GM23338 (cell line): ENCODE measurements at places on chromosomes 5 and 9. TPM values are rescaled to one million over a fixed set of nuclear protein-coding genes. Genes with fewer than 3 reads are reported as not detected.
A peak's percentile ranks its signal among the peaks of the same experiment; 100 is the strongest.

Gene ZDHHC11B
- total RNA-seq = 1.2 and 1.3 TPM in 2 replicates

Gene NR2F1-AS1
- 0.59 and 3.0 TPM in 2 replicates for total RNA-seq

Gene PCDHA5
- 1.4 and 3.1 TPM in 2 replicates for total RNA-seq

Gene TTC33
- total RNA-seq = 11.5 and 12.9 TPM in 2 replicates

Gene MYMK
- not detected in 2 replicates for total RNA-seq

Gene SLC23A1
- total RNA-seq = not detected in 2 replicates

Gene PLPPR1
- total RNA-seq = 2.0 and 3.7 TPM in 2 replicates

DNA sequence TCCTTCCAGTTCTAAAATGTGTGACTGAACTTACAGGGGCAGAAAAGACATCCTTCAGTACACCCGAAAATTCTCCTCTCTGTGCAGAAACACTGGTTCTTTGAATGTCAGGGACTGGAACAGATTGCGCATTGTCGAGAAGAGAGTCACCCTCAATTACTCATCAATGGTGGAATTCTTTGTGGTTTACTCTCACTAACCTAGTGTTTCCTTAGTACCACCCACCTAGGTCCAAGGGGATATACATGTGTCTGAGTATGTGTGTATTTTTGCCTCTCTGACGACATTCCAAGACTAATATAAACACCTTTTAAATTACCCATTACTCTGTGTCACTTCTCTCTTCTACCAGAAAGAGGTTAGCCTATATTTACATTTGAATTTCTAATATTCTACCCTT is 660.8 kb downstream of the TLE1 start:
- H3K4me1 ChIP-seq = peaks cover 19% of the 10 kb centered on the region; the same call in 1 of the 2 replicates
- no peak overlapping the region for H3K27ac ChIP-seq
- no peak for DNase-seq
- H3K36me3 ChIP-seq = no peaks in the 10 kb centered on the region

DNA sequence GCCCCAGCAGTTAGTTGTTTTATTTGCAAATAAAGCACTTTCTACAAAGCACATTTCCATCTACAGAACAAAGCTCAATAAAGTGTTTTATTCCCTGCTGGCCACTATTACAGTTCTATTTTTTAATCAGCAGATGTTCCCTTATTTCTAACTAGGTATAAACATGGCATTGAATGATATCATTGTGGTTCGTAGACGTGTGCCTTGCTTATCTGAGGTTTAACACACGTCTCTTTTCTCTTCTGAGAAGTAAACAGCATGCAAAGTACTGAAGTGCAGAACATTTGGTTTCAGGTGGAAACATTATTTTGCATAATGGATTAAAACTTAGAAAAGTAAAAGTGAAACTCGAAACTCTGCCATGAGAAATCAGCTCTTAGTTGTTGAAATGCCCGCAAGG is 1989.3 kb upstream of the WWC1 start:
- no peaks in the 10 kb centered on the region for H3K4me1 ChIP-seq
- no peak for DNase-seq

- H3K36me3 ChIP-seq = no peaks in the 10 kb centered on the region
- H3K27ac ChIP-seq = no peak overlapping the region
- H3K4me3 ChIP-seq = no peak overlapping the region
These were observed 43.3 kb downstream of the SLC28A3 start for GRCh38 chr9:84297162-84297821.

DNA sequence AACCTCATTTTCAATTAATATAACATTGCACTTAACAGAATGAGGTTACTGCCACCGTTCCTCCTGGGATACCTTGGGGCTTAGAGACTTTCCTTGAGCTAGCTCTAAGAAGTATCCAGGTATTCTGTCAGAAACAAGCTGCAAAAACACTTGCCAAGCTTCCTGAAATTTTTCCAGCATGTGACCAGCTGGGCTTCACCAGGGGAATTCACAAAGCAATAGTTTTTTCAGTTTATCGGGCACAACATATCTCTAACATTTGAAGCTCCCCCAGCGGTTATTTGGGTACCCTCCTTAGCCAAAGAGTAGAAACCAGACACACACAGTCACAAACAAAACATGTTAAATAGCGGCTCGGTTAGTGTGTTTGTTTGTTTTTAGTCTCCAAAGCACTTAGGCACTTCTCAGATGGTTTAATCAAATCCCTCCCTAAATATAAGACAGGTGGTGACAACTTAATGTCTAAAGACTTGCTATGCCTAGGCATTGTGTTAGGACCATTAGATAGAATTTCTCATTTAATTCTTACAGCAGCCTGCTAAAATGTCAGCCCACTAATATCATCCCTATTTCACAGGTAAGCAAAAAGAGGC is 278.2 kb downstream of the GLIS3 start:
- no peaks in the 10 kb centered on the region for H3K4me1 ChIP-seq
- no peaks in the 10 kb centered on the region for H3K36me3 ChIP-seq
- no peak for DNase-seq
- no peak overlapping the region for H3K27ac ChIP-seq
- H3K27me3 ChIP-seq = no peaks in the 10 kb centered on the region

DNA sequence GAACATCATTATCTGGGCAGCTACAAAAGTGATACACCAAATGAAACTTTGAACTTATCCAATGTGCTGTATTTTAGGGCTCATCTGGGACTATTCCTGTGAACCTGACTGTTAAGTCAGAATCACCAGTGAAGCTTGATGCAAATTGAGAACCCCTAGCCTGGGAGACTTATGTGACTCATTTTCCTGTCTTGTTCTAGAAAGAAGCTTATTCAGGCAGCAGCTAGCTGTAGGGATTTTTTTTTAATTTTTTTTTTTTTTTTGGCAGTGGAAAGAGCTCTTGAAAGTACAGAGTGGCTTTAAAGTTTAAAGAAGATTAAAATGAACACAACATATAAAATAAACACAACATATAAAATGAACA is 81.1 kb upstream of the TNFAIP8 start:
- peaks cover 11% of the 10 kb centered on the region for H3K4me1 ChIP-seq
- H3K27ac ChIP-seq = no peak overlapping the region
- H3K36me3 ChIP-seq = no peaks in the 10 kb centered on the region
- H3K4me3 ChIP-seq = no peak overlapping the region
- DNase-seq = no peak

- H3K4me1 ChIP-seq = no peaks in the 10 kb centered on the region
- no peaks in the 10 kb centered on the region for H3K27me3 ChIP-seq
- no peaks in the 10 kb centered on the region for H3K36me3 ChIP-seq
- H3K27ac ChIP-seq = no peak overlapping the region
- no peak for DNase-seq
These were observed 103.2 kb downstream of the KLF4 start for GRCh38 chr9:107386396-107386795.

DNA sequence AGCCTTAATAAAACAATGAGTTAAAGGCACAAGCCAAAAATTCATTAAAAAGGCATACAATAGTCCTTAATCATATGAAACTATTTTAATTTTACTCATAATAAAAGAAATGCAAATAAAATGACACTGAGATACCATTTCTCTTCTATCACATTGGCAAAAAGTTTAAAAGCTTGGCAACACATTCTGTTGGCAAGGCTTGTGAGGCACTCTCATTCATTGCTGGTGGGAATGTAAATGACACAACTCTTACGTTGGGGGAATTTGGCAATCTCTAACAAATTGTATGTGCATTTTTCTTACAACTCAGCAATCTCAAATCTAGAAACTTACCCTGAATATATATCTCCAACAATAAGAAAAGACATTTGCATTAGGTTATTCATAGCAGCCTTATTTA is 111.6 kb downstream of the PRELID2 start:
- no peaks in the 10 kb centered on the region for H3K4me1 ChIP-seq

- no peaks in the 10 kb centered on the region for H3K4me1 ChIP-seq
- no peak overlapping the region for H3K4me3 ChIP-seq
- H3K36me3 ChIP-seq = peaks cover 28% of the 10 kb centered on the region
- DNase-seq = peak; percentile 44
- no peaks in the 10 kb centered on the region for H3K27me3 ChIP-seq
These were observed 42.5 kb upstream of the PHF2 start for GRCh38 chr9:93533863-93534262.

- H3K27me3 ChIP-seq = peaks cover 14% of the 10 kb centered on the region; the same call in 1 of the 2 replicates
- peak within 1 kb of the TSS; percentile 82 for H3K4me3 ChIP-seq
- H3K27ac ChIP-seq = peak within 1 kb of the TSS; percentile 69; the same call in 1 of the 2 replicates
- DNase-seq = peak; percentile 90
These were observed at the start of gene JMY for GRCh38 chr5:79235634-79236361. Gene JMY, plus strand, starts transcription at chr5:79236131. Its CDS starts 520 bp downstream, at chr5:79236651.

DNA sequence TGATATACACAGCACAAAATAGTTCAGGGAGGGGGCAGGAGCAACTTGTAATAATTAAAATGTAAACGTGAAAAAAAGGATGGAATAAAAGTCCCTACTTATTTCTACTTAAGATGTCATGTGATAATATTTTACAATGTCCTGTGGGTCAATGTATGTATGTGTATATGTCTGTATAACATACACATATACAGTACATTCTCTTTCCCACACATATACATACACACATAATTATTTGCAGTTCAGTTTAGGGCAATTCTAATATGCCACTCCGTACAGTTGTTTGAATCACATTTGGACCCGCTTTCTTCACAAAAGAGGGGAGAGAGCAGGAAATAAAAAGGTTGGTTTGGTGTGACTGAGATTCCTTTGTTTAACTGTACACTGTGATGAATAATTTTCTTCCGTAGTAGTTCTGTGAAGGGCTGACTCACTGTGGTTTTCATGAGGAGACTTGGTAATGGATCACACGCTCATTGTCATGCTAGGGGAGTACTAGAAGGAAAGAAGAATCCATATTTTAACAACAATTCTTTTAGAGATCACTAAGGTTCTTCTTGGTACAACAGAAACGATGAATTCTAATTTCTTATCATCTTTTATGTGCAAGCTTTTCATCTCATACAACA is 26.2 kb upstream of the ACOT12 start:
- no peaks in the 10 kb centered on the region for H3K27me3 ChIP-seq
- no peak overlapping the region for H3K27ac ChIP-seq
- DNase-seq = no peak

- H3K27ac ChIP-seq = no peak overlapping the region
- H3K4me1 ChIP-seq = no peaks in the 10 kb centered on the region
- H3K4me3 ChIP-seq = no peak overlapping the region
- no peaks in the 10 kb centered on the region for H3K36me3 ChIP-seq
These were observed 71.5 kb upstream of the RPS23 start for GRCh38 chr5:82349652-82350051.

DNA sequence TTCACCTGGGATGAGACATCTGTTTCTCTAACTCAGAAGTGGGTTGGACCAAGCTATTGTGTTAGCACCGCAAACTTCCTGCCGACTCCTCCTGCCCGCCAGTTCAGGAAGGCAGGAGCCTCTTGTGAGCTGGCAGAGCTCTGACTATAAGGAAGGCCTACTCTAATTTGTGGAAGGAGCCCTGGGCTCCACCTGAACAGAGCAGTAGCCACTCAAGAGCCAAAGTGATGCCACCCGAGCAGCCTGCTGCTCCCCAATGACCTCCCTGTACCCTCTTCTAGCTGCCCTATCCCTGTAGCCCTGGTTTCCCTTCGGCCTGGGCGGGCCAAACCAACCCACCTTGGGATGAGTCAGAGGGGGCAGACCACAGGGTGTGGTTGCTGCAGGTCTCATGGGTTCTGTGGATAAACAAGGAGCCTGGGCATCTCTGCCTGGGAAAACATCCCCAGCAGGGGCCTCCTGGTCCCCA is 81.6 kb downstream of the PSD2 start:
- no peak overlapping the region for H3K4me3 ChIP-seq
- H3K4me1 ChIP-seq = peaks cover 5% of the 10 kb centered on the region; the same call in 1 of the 2 replicates
- H3K27ac ChIP-seq = no peak overlapping the region
- no peaks in the 10 kb centered on the region for H3K36me3 ChIP-seq

- no peaks in the 10 kb centered on the region for H3K27me3 ChIP-seq
- H3K4me1 ChIP-seq = no peaks in the 10 kb centered on the region
- peaks cover 16% of the 10 kb centered on the region for H3K36me3 ChIP-seq
- H3K27ac ChIP-seq = no peak overlapping the region
These were observed 42.1 kb upstream of the ELOVL7 start for GRCh38 chr5:60886158-60886557.

- no peaks in the 10 kb centered on the region for H3K27me3 ChIP-seq
- H3K36me3 ChIP-seq = no peaks in the 10 kb centered on the region
- H3K4me3 ChIP-seq = no peak overlapping the region
- no peak overlapping the region for H3K27ac ChIP-seq
- H3K4me1 ChIP-seq = no peaks in the 10 kb centered on the region
These were observed 6.8 kb downstream of the TSSK1B start for GRCh38 chr5:113427871-113428574.

DNA sequence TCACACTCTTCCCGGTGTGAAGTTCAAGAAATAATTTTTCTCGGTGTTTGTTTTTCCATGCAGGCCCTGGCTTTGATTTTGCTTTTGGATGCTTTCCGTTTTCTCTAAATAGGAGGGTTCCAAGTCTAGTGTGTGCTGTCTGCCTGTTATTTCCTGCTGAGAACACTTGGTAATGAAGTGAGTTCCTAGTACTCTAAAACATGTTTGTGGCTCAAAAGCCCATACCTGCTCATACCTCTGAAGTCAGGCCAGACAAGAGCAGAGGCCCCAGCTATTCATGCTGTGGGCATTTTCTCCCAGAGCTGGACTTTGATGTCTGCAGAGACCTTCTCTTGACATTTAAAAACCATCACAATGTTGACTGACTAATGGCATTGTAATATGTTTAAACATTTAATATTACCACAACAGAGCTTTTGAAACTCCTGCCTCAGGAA is 211.2 kb downstream of the GOLPH3 start:
- no peaks in the 10 kb centered on the region for H3K36me3 ChIP-seq
- H3K27ac ChIP-seq = peak overlapping the region; percentile 59; the same call in 1 of the 2 replicates
- DNase-seq = no peak
- H3K4me1 ChIP-seq = peaks cover 19% of the 10 kb centered on the region
- H3K4me3 ChIP-seq = no peak overlapping the region

DNA sequence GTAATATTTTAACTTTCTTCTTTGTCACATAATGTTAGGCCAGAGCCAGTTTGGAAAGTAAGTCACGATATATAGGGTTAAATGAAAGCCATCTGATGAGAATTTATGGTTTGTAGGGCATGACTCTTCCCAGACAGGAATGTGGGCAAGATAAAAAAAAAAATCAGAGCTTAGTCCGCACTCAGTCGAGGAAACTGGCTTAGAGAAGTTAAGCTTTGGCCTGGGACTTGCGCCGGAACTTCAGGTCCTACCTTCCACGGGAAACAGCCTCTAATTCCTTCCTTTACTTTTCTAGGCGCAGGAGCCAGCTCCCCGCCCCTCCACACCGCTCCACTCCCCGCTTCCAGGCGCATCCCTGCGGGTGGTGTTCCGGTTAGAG is 475 bp downstream of the DDX31 start:
- peak; percentile 89 for DNase-seq
- H3K27ac ChIP-seq = peak overlapping the region; percentile 96
- no peaks in the 10 kb centered on the region for H3K27me3 ChIP-seq
- H3K4me3 ChIP-seq = peak overlapping the region; percentile 59

DNA sequence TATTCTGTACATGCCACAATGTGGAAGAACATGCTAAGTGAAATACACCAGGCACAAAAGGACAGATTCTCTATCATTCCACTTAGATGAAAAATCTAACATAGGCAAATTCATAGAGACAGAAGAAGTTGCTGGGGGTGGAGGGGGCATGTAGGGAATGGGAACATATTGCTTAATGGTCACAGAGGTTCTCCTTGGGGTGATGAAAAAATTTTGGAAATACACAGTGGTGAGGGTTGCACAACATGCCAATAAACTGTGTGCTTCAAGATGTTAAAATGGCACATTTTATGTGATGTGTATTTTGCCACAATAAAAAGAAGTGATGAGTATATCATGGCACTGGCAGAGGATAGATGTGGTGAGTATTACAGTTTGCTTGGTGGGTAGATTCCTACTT is 111.9 kb downstream of the SUSD1 start:
- no peaks in the 10 kb centered on the region for H3K36me3 ChIP-seq
- no peak overlapping the region for H3K27ac ChIP-seq
- H3K27me3 ChIP-seq = no peaks in the 10 kb centered on the region
- H3K4me1 ChIP-seq = peaks cover 19% of the 10 kb centered on the region
- no peak overlapping the region for H3K4me3 ChIP-seq

GRCh38 chr5:1036504-1037122 is 28.0 kb downstream of the NKD2 start:
- no peak for DNase-seq
- no peak overlapping the region for H3K27ac ChIP-seq
- no peaks in the 10 kb centered on the region for H3K27me3 ChIP-seq
